ENCODE measurements at places on chromosomes 1 and 21.

GRCh38 chr21:46307625-46308024 lies 16.0 kb downstream of the C21orf58 start:
- no peak for DNase-seq

- DNase-seq, result no peak
These were observed 13.4 kb upstream of the ASCL5 start for GRCh38 chr1:201140235-201140940.

GRCh38 chr1:47616036-47616435 lies 178.2 kb downstream of the FOXD2 start:
- DNase-seq, result no peak

GRCh38 chr21:25871566-25871965 lies 136.8 kb downstream of the GABPA start:
- DNase-seq, result no peak

DNA sequence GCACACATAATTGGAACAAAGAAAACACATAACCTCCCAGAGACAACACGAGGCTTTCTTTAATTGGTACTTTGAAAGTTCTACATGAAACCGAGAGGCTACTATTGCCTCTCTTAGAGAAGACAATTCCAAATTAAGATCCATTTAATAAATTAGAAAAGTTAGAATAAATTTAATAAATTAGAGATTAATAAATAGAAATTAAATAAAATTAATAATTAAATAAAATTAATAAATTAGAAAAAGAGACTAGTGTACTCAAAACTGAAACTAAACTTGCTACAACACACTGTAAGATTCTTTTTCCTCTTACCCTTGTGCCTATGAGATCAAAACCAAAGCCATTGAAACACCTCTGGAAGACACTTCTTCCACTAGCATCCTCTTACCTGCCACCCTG lies 199.0 kb downstream of the URB2 start:
- no peak for DNase-seq

DNA sequence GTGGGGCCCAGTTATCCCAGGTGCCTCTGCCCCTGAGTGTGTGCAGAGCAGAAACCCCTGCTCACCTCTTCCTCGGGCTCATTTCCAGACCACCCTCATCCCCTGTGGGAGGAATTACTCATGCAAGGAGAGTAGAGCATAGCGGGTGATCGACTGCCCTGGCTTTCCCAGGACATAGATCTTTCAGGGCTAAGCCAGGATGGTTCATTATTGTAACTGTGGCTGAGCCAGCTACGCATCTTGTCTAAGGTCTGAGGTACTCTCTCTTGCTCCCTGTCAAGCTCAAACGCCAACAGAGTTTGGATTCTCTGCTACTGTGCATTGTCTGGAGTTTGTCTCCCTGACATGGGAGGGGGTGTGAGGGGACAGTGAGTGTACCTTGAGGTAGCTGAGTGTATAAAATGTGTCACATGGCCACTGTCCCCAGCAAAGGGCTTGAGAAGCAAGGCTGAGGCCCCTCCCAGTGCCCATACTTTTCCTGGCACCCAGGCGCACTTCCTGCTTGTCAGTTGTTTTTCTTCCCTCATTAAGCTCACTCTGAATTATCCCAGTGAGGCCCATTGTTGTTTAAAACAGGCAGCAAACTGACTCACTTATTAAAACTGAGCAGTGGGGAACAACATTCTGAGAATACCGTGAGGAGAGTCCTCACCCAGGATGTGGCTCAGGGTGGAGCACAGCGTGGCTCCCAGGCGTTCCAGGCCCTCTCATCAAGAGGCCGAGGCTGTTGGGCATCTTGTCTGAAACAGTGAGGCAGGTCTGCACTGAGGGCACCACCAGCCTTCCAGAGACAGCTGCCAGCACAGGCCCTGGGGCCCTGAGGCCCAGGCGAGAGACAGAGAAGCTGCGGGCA lies 92.9 kb downstream of the LAMC2 start:
- DNase-seq, result no peak
